ENCODE measurements at places on chromosomes 5 and 9.
A peak's percentile ranks its signal among the peaks of the same experiment; 100 is the strongest.

GRCh38 chr5:106849266-106849665 is 821.5 kb downstream of the EFNA5 start:
- H3K27ac ChIP-seq = no peak overlapping the region
- no peaks in the 10 kb centered on the region for H3K4me1 ChIP-seq
- no peaks in the 10 kb centered on the region for H3K27me3 ChIP-seq
- no peak for DNase-seq
- H3K4me3 ChIP-seq = no peak overlapping the region

- no peaks in the 10 kb centered on the region for H3K36me3 ChIP-seq
- H3K4me3 ChIP-seq = peak overlapping the region; percentile 16
- H3K27me3 ChIP-seq = no peaks in the 10 kb centered on the region
- H3K27ac ChIP-seq = no peak overlapping the region
- DNase-seq = peak; percentile 22
Measured at GRCh38 chr9:124216474-124217176, 41.1 kb upstream of the NEK6 start.

GRCh38 chr9:135484460-135485277 is 5.1 kb downstream of the PPP1R26 start:
- no peaks in the 10 kb centered on the region for H3K36me3 ChIP-seq
- H3K4me1 ChIP-seq = peaks cover 12% of the 10 kb centered on the region
- peaks cover 39% of the 10 kb centered on the region for H3K27me3 ChIP-seq
- H3K27ac ChIP-seq = no peak overlapping the region
- H3K4me3 ChIP-seq = no peak overlapping the region

DNA sequence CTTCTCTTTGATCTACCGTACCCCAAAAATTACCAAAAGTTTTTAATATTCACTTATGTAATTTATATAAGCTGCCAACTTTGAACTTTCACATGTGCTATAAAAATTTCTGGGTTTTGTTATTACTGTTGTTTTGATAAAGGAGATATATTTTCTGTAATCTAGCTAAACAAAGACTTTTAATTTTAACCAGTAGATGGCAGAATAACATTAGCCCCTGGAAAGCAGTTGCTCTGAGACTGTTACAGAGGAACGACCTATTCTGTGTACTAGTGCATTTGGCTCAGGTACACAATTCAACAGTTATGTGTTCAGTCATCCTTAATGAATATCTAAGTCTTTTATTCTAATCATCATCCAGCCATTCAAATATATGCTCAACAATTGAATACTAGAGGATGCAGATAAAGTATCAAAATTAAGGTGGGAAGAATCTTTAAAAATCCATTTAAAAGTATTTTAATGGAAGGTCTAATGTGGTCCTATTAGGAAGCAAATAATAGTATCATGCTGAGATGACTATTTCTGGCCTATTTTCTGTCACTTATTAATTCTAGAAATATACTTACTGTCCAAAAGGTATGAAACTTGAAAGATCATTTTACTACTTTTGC is 8.6 kb downstream of the KLHL9 start:
- H3K36me3 ChIP-seq = peaks cover 21% of the 10 kb centered on the region
- peaks cover 6% of the 10 kb centered on the region for H3K4me1 ChIP-seq
- no peak overlapping the region for H3K4me3 ChIP-seq
- no peak for DNase-seq

GRCh38 chr5:50302815-50303490 is 138.1 kb downstream of the EMB start:
- no peaks in the 10 kb centered on the region for H3K27me3 ChIP-seq
- H3K27ac ChIP-seq = no peak overlapping the region
- H3K36me3 ChIP-seq = no peaks in the 10 kb centered on the region
- no peaks in the 10 kb centered on the region for H3K4me1 ChIP-seq
- H3K4me3 ChIP-seq = no peak overlapping the region
- DNase-seq = no peak

GRCh38 chr9:16329671-16330113 is 540.8 kb downstream of the BNC2 start:
- no peak for DNase-seq
- no peaks in the 10 kb centered on the region for H3K27me3 ChIP-seq
- no peaks in the 10 kb centered on the region for H3K4me1 ChIP-seq
- no peaks in the 10 kb centered on the region for H3K36me3 ChIP-seq
- no peak overlapping the region for H3K27ac ChIP-seq

DNA sequence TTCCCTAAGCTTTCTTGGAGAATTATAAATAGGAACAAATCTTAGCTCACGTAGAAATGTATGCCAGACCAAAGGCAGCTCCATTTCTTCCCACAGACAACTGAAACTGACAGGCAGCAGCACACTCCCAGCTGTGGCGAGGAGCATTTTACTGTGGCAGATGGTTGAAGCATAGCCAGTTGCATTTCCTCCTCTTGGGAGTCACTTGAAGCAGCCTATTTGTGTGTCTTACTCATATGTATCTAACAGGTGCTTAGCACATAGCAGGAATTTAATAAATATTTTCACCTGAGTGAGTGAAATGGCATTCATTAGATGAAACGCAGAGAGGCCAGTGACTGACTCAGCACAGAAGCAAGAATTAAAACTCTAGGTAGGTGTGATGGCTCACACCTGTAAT is 12.3 kb upstream of the MTMR12 start:
- H3K36me3 ChIP-seq = no peaks in the 10 kb centered on the region
- no peaks in the 10 kb centered on the region for H3K27me3 ChIP-seq
- peaks cover 4% of the 10 kb centered on the region for H3K4me1 ChIP-seq

DNA sequence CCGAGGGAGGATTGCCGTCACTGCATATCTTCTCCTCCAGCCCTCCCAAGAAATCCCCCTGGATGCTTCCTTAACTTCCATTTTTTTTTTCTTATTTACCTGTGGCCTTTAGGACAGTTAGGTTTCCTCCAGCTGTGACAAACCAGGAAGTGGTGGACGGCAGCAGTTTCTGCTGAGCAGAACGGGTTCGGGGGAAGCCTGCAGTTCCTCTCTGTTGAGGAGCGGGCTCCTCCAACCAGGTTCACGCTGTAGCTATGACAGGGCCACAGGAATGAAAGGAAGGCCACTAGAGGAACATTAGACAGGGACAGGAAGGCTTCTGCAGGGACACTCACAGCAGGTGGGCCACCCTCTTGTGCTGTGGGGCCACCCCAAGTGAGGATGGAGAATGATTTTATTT is 76.7 kb upstream of the SYK start:
- peaks cover 13% of the 10 kb centered on the region for H3K27me3 ChIP-seq
- H3K4me1 ChIP-seq = no peaks in the 10 kb centered on the region
- DNase-seq = no peak
- H3K27ac ChIP-seq = no peak overlapping the region
- H3K36me3 ChIP-seq = no peaks in the 10 kb centered on the region
- no peak overlapping the region for H3K4me3 ChIP-seq

- no peak overlapping the region for H3K4me3 ChIP-seq
- no peaks in the 10 kb centered on the region for H3K36me3 ChIP-seq
- no peak for DNase-seq
- H3K4me1 ChIP-seq = no peaks in the 10 kb centered on the region
- H3K27me3 ChIP-seq = peaks cover 2% of the 10 kb centered on the region
Measured at GRCh38 chr9:83544002-83544698, 5.9 kb upstream of the FRMD3 start.

GRCh38 chr9:90290716-90291485 is 351.7 kb downstream of the DIRAS2 start:
- no peak for DNase-seq
- no peak overlapping the region for H3K4me3 ChIP-seq
- no peaks in the 10 kb centered on the region for H3K27me3 ChIP-seq
- no peaks in the 10 kb centered on the region for H3K4me1 ChIP-seq
- H3K36me3 ChIP-seq = no peaks in the 10 kb centered on the region

- peaks cover 65% of the 10 kb centered on the region for H3K36me3 ChIP-seq
- H3K27ac ChIP-seq = no peak overlapping the region
- H3K4me1 ChIP-seq = no peaks in the 10 kb centered on the region
Measured at GRCh38 chr5:134714120-134714519, 24.2 kb upstream of the CAMLG start.

GRCh38 chr9:84945878-84946538 is 276.5 kb downstream of the NTRK2 start:
- H3K4me3 ChIP-seq = no peak overlapping the region
- no peak for DNase-seq
- H3K27me3 ChIP-seq = no peaks in the 10 kb centered on the region
- no peaks in the 10 kb centered on the region for H3K36me3 ChIP-seq

DNA sequence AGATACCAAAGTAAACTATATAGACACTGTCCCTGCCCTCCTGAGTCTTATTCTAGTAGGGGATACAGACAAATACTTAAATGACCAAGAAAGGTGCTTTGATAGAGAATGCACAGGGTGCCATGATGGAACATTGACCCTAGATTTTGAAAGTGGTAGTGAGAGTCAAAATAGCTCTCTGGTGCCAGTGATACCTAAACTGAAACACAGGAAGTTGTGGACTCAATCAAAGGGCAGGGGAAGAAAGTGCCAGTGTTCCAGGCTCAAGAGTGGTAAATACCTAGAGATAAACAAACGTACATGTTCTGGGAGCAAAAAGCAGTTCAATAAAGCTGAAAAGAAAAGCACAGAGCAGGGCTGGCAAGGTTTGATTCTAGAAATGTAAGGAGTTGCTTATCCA is 267.6 kb downstream of the ISL1 start:
- no peaks in the 10 kb centered on the region for H3K4me1 ChIP-seq
- H3K4me3 ChIP-seq = no peak overlapping the region
- H3K27ac ChIP-seq = no peak overlapping the region
- no peak for DNase-seq

- DNase-seq = no peak
- H3K27ac ChIP-seq = no peak overlapping the region
- no peaks in the 10 kb centered on the region for H3K36me3 ChIP-seq
- H3K4me3 ChIP-seq = no peak overlapping the region
- no peaks in the 10 kb centered on the region for H3K27me3 ChIP-seq
Measured at GRCh38 chr9:121278477-121279261, 10.7 kb downstream of the GSN start.

- H3K36me3 ChIP-seq = no peaks in the 10 kb centered on the region
- peaks cover 24% of the 10 kb centered on the region for H3K4me1 ChIP-seq
- H3K27ac ChIP-seq = no peak overlapping the region
- DNase-seq = no peak
Measured at GRCh38 chr9:111599955-111600343, 502 bp upstream of the PTGR1 start.

GRCh38 chr5:159826351-159827214 is 89.7 kb upstream of the ADRA1B start:
- no peaks in the 10 kb centered on the region for H3K36me3 ChIP-seq
- no peak overlapping the region for H3K4me3 ChIP-seq
- peaks cover 3% of the 10 kb centered on the region for H3K27me3 ChIP-seq
- no peak for DNase-seq
- no peaks in the 10 kb centered on the region for H3K4me1 ChIP-seq
